ENCODE measurements at places on chromosomes 13 and 19.

DNA sequence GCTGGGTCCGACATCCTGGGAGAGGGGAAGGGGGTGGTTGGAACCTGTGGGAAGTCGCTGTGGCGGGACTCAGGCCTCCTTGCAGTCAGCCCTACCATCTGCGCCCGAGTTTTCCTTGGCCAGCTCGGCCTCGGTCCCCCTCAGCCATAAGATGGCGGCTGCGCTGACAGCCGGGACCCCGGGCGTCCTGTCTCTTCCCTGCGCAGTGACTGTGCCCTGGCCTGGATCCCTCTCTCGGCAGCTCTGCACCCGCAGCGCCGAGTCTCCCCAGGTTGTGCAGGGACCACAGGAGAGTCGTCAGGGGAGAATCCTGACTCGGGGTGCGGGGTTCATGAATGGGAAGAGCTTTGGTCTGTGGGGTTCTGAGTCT lies 345 bp downstream of the ZNF257 start:
- DNase-seq: peak; percentile 79

DNA sequence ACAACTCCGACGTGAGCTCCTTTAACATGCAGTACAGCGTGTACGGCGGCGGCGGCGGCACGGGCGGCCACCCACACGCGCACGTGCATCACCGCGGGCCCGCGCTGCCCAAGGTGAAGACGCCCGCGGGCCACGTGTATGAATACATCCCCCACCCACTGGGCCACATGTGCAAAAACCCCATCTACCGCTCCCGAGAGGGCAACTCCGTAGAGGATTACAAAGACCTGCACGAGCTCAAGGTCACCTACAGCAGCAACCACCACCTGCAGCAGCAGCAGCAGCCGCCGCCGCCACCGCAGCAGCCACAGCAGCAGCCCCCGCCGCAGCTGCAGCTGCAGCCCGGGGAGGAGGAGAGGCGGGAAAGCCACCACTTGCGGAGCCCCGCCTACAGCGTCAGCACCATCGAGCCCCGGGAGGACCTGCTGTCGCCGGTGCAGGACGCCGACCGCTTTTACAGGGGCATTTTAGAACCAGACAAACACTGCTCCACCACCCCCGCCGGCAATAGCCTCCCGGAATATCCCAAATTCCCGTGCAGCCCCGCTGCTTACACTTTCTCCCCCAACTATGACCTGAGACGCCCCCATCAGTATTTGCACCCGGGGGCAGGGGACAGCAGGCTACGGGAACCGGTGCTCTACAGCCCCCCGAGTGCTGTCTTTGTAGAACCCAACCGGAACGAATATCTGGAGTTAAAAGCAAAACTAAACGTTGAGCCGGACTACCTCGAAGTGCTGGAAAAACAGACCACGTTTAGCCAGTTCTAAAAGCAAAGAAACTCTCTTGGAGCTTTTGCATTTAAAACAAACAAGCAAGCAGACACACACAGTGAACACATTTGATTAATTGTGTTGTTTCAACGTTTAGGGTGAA lies 6.6 kb downstream of the SLITRK5 start:
- peak; percentile 80 for DNase-seq

DNA sequence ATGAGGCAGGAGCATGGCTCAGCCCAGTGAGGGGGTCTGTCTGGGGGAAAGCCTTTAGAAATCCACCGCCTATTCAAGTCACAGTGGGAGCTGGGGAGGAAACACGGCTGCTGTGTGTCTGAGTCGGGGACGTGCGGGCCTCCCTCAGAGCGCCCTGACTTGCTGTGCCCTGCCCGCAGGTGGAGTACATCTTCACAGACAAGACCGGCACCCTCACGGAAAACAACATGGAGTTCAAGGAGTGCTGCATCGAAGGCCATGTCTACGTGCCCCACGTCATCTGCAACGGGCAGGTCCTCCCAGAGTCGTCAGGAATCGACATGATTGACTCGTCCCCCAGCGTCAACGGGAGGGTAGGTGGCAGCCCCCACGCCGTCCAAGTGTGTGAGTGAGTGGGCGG lies 137.8 kb upstream of the MCF2L start:
- no peak for DNase-seq

DNA sequence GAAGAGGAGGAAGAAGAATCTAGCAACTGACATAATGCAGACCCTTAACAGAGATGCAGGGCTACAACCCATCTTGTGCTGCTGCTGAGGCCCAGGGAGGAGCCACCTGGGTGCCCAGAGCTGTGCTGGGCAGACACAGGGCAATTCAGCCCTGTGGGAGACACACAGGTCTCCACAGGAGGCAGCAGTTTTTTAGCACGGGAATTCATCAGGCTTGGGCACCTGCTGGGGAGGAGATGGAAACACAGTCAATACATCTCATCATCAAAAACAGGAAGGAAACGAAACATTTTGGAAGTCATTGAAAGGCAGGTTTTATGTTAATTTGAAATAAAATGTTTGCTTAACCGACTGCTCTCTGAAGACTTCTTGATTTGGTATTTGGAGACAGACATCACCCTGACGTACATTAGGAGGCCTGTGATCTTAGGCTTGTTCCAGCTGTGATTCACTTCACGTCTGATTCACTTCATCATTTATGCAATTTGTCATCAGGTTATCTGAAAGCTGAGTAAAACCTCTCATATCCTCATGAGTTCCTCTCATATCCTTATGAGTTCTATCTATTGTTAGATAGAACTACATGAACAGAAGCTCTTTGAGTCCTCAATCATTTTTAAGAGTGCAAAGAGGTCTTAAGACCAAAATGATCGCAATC lies 77.4 kb downstream of the CYSLTR2 start:
- no peak for DNase-seq

GRCh38 chr13:75651013-75651412 lies 14.9 kb downstream of the LMO7 start:
- DNase-seq: no peak

Measured in spleen (tissue), 13 donors.